ENCODE measurements at places on chromosomes 16 and 17.
A peak's percentile ranks its signal among the peaks of the same experiment; 100 is the strongest.

GRCh38 chr17:50521514-50521913 is 11.0 kb upstream of the EPN3 start:
- DNase-seq: no peak

- no peak for DNase-seq
Observed at GRCh38 chr17:1577182-1577581, 14.6 kb upstream of the PITPNA start.

DNA sequence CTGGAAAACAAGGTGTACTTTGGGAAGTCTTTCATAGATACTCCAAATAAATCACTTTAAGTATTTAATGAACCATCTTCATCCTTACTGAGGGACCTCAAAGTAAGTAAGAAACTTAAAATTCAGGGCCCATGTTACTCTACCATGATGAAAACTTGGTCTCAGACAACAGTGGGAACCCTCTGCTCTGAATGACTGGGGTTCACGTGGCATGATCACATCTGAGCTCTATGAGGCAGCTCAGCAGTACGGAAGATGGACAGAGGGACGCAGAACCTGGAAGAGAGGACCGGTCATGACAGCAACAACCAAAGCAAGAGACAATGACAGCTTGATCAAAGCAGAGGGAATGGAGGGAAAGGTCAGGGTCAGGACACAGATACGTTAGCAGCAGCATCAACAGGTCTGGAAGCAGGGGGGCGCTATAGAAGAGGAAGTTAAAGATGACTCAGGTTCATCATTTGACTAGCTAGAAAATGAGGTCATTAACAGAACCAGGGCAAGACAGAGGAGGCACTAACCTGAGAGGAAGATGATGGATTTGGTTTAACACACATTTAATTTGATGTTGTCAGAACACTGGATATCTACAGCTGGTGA is 9.5 kb downstream of the XPO6 start:
- no peak for DNase-seq

DNA sequence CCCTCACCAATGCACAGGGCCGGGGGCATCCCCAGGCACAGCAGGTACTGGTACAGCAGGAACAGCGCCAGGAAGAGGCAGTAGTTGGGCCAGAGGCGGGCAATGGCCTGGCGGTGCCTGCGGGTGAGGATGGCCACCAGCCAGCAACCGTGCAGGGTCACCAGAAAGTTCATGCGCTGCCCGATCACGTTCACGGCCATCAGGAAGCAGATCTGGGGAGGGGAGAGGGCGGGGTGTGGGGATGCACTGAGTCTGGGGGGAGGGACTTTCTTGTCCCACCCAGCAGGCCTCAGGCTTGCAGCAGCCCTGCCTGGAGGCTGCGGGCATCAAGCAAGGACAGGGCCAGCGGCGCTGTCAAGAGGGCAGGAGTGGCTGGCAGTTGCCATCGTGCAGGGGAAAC is 25.4 kb downstream of the CTU2 start:
- DNase-seq: no peak

DNA sequence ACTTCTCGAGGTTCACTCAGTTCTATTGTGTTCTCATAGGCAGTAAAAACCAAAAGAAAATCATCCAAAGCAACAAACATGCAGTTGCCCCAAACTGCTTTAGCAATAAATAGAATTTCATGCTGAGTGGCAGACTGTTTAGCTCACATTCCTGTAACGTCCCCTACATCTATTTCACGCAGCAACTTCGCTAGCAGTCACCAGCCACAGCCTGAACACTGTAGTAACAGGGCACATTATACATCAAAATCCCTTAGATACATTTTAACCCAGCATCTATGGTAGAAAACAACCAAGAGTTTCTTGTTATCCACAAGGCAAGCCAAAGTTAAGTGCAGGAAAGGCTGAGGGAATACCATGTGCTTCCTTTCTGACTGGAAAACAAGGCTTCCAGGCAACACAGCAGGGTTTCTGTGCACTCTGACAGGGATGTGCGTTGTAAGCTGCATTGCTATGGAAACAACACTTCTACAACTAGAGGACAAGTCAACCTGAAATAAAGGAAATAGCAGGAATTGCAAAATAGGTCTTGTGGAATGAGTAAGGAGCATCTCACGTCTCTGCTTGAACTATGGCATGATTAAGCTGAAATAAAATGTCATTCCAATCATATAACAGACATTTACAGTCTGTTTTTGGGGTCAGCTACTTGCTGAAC is 55.4 kb downstream of the CFDP1 start:
- no peak for DNase-seq

DNA sequence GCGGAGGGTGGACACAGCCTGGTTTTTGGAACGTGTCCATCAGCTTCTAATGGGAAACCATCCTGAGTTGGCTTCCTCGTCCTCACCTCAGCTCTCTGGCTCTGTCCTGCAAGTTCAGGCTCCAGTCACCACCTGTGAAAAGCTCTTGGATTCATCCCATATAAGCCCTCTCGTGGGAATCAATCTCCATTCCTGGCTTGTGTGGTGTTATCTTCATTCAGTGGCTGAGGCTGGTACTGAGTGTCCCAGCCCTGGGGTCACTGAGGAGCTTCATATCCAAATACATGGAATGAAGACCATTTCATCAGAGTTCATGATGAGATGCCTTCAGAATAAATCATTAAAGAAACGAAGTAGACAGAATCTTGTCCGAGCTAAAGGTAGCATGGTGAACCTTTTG is 189.2 kb downstream of the RBFOX1 start:
- DNase-seq: no peak

GRCh38 chr17:16304830-16305229 is 48.4 kb downstream of the CENPV start:
- no peak for DNase-seq

- no peak for DNase-seq
Observed at GRCh38 chr17:15263680-15264079, 1.4 kb downstream of the PMP22 start.

- DNase-seq: peak; percentile 8
Observed at GRCh38 chr17:14748036-14748710, 447.3 kb downstream of the HS3ST3B1 start.

DNA sequence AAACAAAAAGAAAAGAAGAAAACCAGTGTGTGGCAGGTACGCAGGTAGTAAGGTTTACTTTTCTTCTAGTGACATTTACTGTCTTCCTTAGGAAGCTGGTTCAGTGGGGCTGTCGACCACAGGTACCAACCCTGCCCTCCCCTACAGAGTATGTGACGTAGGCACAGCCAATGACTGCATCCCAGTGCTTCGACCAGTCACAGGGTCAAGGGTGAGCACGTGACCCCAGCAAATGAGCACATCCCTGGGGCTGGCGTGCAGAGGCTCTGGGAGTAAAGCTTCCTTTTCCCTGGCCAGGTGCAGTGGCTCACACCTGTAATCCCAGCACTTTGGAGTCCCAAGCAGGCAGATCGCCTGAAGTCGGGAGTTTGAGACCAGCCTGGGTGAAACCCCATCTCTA is 38.9 kb upstream of the PLCG2 start:
- no peak for DNase-seq

- no peak for DNase-seq
Observed at GRCh38 chr17:50638966-50639713, 4.5 kb downstream of the ABCC3 start.

- no peak for DNase-seq
Observed at GRCh38 chr17:74119049-74119580, 84.4 kb upstream of the RPL38 start.

DNA sequence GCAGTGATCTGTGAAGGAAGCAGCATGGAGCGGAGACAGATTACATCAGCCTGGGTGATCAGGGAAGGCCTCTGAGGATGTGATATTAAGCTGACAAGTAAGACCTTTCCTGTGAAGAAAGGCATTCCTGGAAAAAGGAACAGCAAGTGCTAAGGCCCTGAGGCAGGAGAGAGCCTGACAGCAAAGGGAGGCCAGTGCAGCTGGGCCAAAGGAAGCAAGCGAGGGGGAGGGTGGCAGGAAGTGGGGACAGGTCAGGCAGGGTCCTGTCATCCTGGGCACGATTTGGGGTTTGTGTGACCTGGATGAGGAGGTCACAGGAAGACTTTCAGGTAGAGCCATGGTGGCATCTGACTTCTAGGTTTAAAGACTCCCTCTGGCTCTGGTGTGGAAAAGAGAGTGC is 12.3 kb downstream of the CPNE2 start:
- no peak for DNase-seq

GRCh38 chr17:929586-929985 is 50.0 kb downstream of the NXN start:
- no peak for DNase-seq

DNA sequence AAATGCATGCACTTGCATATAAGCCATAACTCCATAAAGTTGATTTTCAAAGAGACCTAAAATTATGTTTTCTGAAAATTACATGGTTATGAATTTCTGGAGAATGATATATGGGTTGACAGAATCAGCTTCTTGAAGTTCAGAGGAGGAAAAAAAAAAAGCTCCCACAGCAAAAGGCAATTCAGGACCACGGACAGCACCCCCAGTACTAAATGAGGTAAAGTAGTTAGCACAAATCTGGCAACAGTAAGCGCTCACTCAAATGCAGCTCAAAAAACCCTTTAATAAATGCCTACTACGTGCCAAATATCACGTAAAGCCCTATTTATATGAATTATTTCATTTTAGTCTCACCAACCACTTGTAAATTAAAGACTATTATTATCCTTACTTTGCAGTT is 135.2 kb downstream of the SHISA9 start:
- peak; percentile 69 for DNase-seq

DNA sequence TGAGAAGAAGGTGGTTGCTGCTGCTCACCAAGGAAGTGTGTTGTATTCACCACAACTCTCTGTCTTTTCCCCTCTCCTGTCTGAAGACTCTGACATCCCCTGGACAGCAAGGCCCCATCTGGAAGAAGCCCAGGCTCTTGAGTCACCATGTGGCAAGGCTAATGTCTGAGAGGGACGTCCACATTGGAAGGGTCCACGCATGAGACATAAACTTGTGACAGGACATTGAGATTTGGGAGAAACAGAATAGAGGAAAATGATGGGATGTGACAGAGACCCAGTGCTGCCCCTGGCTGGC is 176.5 kb downstream of the IRF8 start:
- no peak for DNase-seq

- no peak for DNase-seq
Observed at GRCh38 chr17:53924530-53925455, 102.1 kb downstream of the KIF2B start.

GRCh38 chr17:41061964-41062363 is 2.0 kb upstream of the KRTAP2-3 start:
- DNase-seq: no peak

GRCh38 chr16:64421515-64421914 is 700.3 kb downstream of the CDH11 start:
- no peak for DNase-seq

GRCh38 chr16:47592232-47592631 is 131.1 kb downstream of the PHKB start:
- DNase-seq: no peak

DNA sequence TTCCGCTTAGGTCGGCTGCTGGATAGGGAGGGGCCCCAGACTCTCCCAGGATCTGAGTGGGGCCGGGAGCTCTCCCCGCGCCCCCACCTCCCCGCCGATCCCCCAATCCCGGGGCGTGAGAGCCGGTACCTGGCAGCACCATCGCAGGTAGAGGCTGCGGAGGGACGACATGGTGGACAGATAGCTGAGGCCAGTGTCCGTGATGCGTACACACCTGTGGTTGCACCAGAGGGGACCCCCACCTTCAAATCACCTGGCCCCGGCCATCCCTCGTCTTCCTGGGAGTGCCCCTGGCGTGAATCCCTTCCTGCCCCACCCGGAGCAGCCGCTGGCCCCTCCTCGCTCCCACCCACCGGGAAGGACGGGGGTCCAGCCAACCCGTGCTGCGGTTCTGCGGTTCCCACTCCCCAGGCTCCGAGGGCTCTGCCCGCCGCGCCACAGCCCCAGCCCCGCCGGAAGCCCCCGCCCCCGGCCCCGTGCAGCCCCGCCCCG is 4.7 kb upstream of the WDR24 start:
- no peak for DNase-seq

- DNase-seq: no peak
Observed at GRCh38 chr16:89949121-89949742, 677 bp downstream of the DEF8 start.

DNA sequence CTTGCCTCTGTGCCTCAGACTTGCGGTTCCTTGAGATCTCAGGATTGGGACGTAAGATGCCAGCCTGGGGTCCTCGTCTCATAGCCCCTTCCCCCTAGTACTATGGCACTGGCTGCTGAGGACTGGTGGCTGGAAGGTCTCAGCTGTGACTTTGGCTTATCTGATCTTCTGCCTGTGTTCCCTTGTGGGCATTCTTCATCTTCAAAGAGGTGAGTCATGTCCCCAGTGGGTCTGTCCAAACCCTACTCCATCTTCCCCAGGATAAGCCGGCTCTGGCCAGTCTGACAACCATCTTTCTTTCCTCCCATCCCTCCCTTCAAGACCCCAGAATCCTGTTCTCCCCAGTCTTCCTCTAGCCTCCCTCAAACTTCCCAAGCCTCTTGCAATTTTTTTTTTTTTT is 3.6 kb downstream of the CD19 start:
- DNase-seq: no peak

DNA sequence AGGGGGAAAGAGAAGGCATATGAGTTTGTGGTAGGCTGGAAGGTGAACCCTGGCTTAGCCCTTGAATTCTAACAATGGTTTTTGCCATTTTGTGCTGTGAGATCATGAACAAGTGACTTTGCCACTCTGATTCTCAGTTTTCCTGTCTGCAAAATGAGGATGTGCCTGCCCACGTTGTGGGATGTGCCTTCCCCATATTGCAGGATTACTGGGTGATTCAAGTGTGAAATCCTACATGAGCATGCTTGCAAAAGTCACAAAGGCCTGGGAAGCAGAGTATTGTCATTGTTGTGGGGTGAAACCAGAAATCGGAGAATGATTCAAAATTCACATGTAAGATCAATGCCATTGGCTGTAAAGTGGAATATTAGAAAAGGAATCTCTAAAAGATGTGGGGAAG is 28.6 kb upstream of the TVP23A start:
- DNase-seq: no peak

DNA sequence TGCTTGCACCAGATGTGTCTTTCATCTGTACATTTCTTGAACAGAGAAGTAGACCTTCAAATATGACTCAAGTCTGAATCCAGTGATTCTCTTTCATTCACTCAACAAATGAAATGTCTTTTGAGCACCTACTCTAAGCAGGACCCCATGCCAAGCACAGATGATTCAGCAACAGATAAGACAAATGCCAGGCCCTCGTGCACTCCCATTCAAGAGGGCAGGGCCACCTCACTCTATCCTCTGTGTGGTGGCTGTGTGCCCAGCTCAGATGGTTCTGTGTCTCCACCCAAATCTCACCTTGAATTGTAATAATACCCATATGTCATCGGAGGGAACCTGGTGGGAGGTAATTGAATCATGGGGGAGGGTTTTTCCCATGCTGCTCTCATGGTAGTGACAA is 74.1 kb upstream of the NKD1 start:
- no peak for DNase-seq

- DNase-seq: no peak
Observed at GRCh38 chr17:63024716-63025115, 58.7 kb downstream of the TANC2 start.

DNA sequence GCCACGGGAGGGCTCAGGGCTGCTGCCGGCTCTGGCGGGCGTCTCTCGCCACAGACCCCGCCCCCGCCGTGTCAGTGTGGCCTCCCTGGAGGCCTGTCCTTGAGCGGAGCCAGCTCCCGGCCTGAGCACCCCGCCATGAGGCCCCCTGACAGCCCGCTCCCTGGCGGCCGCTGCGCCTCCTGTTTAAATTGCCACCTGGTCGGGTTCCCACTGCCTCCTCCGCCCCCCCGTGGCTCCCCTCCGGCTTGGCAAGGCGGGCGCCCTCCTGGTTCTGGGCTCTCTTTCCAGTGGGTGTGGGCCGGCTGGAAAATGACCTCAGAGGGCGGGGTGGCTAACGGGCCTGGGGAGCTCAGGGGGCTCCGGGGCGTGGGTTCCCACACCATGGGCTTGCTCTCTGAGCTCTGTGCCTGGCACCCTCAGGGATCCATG is 42.1 kb upstream of the SSTR5 start:
- no peak for DNase-seq

GRCh38 chr16:71927383-71927782 is 32.1 kb downstream of the IST1 start:
- peak; percentile 11 for DNase-seq
